KBM-7 (cell line): ENCODE measurements at places on chromosomes 5 and 9.
A peak's percentile ranks its signal among the peaks of the same experiment; 100 is the strongest.

DNA sequence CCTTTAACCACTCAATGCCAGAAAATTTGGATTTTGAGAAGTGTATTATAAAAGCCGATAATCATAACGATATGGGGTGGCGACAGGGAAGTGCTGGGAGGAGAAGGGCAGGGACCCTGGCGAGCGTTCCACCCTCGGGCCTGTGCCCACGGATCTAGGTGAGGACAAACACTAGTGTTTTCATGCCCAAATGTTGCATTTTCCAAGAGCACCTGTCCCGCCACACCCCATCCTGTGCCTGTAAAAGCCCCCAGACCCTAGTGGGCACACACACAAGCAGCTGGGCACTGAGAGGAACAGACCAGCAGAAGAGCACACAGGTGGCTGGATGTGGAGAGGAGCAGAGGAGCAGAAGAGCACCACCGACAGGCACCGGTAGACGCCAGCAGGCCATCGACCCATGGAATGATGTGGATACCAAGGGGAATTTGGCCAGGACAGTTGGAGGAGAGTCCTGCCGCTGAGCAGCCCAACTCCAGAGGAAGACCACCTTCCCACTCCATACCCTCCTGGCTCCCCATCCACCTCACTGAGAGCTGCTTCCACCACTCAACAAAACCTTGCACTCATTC is 315.0 kb downstream of the EDIL3 start:
- no peak for DNase-seq

- peak; percentile 40 for DNase-seq
These were observed 124.1 kb upstream of the STC2 start for GRCh38 chr5:173452119-173452905.

DNA sequence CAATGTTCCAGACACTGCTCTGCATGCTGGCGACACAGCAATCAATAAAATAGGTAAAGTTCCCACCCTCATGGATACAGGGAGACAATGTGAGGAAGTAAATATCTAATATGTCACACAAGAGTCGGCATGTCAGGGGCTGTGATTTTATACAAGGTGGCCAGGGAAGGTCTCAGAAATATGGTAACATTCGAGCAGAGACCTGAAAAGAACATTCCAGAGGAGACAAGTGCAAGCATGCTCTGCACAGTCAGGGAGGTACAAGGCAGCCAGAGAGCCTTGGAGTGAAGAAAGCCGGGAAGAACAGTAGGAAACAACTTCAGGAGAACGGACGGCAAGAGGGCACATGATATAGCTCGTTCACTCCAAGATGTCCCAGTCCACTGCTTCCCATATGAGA is 89.2 kb upstream of the ZNF462 start:
- DNase-seq, result no peak

DNA sequence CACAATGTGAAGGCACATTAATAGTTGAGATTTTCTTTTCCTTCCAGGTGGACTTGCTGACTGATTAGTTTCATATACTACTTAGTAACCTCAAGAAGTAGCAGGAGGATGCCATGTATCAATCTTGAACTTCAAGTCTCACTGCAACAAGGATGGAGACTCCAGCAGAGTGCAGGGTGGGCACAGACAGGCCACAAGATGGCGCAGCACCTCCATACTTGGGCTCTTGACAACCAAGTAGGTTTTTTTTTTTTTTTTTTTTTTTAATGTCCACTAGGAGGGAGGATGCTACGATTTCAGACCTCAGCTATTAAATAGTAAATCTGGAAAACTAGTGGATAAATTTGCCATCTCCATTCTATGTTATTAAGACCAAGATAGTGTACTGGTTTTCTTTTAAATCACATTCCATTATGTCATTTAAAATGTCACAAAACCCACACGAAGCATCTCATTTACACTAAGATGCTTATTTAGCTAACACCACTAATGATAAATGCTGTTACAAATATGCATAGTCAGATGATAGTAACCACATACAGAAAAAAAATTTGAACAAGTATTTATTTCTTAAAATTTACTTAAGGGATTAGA is 58.6 kb downstream of the IL6ST start:
- peak; percentile 84 for DNase-seq

GRCh38 chr9:83106263-83106662 is 43.3 kb upstream of the RASEF start:
- no peak for DNase-seq

DNA sequence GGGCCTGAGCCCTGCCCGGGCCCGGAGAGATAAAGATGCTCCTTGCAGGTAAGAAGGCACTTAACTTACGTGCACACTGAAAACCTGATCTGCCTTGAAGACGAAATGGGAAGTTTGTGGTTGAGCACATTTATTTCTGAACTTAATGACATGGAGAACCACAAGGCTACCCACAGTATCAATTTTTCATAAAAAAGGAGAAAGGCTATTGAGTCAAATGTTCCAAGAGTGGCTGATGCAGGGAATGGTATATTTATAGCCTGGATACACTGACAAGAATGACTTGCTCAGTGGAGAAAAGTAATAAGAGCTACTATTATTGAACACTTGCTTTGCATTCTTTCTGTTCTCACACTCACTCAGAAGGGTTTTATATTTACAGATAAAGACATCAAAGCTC is 419.3 kb downstream of the ACTL7B start:
- DNase-seq, result no peak

DNA sequence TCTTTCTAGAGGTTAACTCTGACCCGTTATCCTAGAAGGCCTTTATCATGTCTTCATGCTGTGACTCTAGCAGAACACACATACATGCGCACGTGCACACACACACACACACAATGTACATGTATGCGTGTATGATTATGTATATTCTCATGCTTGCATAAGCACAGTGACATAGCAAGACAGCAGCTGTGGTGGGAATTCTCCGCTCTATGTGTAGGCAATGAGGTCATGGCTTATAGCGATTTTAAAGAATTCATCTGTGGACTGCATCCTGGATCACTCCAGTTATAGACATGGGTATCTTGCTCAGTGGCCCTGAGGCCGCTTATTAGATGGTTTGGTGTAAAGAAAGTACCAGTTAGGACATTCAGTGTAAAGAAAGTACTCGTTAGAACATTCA is 106.2 kb downstream of the FBXL7 start:
- no peak for DNase-seq

GRCh38 chr5:180343110-180343830 is 9.9 kb downstream of the GFPT2 start:
- DNase-seq, result no peak

GRCh38 chr9:72173080-72173479 is 23.8 kb downstream of the GDA start:
- no peak for DNase-seq

GRCh38 chr9:37293664-37294524 is 128.6 kb upstream of the GRHPR start:
- DNase-seq, result no peak

GRCh38 chr5:157130925-157131324 is 11.7 kb downstream of the MED7 start:
- DNase-seq, result no peak

DNA sequence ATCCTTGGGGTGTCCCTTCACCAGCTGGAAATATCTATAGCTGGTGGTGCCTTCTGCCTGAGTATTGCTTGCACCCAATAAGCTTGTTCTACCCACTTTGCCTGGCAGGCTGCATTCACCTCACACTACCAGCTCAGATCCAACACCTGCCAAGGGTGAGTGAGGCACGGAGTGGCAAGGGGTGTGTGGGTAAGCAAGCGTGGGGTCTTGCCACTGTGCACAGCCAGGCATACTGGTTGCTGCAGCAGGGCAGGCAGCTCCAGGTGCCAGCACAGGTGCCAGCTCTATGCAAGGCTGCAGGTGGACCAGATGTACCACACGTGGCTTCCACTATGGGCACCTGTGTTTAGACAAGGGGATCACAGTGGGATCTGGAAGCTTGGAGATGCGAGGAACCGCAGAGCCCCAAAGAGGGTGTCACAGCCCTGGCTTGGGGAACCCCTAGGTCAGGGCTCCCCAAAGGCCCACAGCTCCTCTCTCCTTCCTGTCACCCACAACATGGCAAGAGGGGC is 167.7 kb upstream of the MRPS30 start:
- no peak for DNase-seq

- peak; percentile 75 for DNase-seq
These were observed 2.5 kb downstream of the KDM3B start for GRCh38 chr5:138354926-138355378.

DNA sequence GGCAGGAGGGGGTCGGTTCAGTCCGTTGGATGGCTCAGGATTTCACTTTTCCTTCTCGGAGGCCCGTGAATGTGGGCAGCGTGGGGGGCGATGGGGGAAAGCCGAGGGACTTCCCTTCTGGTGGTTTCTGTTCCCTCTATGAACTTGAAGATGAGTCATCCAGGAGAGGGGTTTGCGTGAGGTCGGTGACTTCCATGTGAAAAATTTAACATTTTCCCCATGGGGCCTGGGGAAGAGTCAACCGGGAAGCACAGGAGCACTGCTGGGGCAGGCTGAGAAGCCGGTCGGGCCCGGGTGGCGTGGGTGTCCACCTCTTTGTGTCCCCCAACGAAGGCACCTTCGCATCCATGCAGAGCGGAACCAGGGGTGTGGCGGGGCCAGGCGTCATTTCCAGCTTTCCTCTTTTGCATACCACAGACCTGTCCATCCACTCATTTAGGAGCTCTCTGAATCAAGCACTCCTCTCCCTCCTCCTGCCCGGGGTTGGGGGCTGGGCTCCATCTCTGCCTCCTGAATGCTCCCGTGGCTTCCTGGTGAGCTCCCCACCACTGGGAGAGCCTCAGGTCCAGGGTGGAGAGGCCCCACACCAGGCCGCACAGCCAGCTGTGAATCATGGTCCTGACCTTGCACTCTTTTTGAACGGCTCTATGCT is 68.4 kb downstream of the ANKRD33B start:
- peak; percentile 79 for DNase-seq

DNA sequence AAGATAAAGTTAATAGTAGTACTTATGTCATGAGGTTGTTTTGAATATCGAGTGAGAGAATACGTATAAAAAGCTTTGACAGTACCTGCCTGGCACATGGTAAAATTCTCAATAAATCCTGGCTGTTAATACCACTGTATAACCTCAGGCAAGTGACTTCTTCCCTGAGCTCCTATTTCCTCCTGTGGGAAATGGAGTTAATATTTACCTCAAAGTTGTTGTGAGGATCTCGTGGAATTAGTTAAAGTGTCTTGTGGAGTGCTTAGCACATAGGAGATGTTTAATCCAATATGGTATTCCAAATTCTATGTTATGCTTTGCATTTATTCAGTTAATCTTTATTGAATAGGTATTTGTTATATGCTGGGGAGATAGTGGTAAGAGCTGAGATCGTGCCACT is 18.5 kb downstream of the FOCAD start:
- DNase-seq, result no peak

DNA sequence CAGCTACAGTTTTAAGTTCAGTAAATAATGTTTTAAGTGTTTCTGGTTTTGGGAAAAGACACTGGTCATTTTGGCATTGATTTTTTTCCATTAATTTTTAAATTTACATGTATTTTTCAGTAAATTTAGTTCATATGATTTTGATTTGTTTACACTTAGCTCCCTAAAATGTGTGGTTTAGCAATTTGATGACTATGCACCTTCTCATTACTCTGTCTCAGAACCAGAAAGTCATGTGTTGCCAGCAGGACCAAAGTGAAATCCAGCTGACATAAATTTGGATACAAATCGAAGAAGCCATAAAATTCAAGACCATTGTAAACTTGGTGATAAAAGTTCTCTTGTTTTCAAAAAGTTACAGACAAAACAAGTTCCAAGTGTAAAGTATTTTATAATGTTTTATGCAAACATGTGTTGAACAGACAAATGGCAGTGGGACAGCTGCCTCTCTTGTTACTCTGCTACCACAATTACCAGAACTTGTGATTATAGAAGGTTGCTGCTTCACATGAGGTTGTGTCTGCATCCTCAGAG is 354.8 kb downstream of the NR2F1-AS1 start:
- DNase-seq, result no peak

- DNase-seq, result no peak
These were observed at the start of gene QRFP for GRCh38 chr9:130896233-130897014. Gene QRFP (minus strand): TSS chr9:130896812. CDS start chr9:130893838, 2,974 bp downstream.

- no peak for DNase-seq
These were observed 183.2 kb upstream of the TUSC1 start for GRCh38 chr9:25861421-25861820.

GRCh38 chr5:149730620-149731331 is 666 bp downstream of the PPARGC1B start:
- DNase-seq, result peak; percentile 74

DNA sequence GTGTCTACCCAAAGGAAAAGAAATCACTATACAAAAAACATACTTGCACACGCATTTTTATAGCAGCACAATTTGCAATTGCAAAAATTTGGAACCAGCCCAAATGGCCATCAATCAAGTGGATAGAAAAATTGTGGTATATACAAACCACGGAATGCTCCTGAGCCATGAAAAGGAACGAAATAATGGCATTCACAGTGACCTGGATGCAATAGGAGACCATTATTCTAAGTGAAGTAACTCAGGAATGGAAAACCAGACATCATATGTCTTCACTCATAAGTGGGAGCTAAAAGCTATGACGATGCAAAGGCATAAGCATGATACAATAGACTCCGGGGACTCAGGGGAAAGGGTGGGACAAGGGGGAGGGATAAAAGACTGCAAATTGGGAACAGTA is 78.4 kb downstream of the ENC1 start:
- no peak for DNase-seq

DNA sequence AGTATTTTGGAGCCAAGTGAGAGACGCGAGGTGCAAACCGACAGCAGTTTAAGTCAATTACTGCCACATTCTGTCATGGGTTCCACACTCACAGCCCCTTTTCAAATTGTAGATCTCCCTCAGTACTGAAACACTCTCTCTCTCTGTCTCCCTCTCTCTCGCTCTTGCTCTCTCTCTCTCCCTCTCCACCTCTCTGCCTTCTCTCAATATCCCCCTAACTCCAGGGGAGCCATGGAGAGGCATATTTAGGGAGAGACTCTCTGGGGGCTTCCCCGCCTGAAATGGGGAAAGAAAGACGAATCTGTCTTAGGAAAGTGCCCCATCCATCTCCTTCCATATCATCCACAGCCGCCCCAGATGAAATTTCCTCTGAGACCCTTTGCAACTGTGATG is 1.6 kb downstream of the BRINP1 start:
- no peak for DNase-seq

DNA sequence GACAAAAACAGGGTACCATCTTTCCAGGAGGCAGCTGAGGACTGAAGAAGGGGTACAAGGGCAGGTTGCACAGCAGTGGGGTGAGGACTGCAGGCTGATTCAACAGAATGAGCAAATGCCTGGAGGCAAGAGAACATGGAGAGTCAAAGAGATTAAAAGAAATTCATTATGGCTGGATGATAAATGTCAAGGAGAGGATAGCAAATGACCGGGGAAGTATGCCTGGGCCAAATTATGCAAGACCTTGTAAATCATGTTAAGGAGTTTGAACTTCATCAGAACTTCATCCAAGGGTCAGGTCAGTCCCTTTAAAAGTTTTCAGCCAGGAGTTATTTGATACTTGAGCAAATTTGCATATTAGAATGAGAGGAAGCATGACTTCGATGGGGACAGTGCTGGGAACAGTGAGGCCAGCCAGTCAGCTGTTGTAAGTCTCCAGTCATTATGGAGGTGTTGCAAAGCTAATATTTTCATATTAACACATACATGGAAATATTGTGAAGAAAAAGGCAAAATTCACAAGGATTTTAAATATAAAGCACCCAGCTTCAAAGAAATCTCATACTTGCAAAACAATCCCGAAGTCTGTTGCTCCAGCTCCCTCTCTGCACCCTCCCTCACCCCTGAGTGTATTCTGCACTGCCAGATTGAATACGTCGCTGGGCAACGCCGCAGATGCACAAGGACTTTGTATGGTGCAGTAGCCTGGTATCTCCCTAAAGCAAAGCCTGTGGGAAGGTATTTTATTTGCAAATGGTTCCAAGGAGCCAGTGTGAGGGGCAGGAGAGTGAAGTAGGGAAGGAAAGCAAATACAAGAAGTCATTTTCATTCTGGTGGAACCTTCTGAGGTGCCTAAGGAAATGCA is 509.8 kb upstream of the TLE4 start:
- DNase-seq, result no peak

GRCh38 chr5:87079219-87079618 is 188.5 kb upstream of the RASA1 start:
- DNase-seq, result peak; percentile 38
